Lung microvascular endothelial cell (primary cell): ENCODE measurements at places on chromosomes 1 and 21. TPM values are rescaled to one million over a fixed set of nuclear protein-coding genes. Genes with fewer than 3 reads are reported as not detected.

MX2 gene
- under 0.01 and 0.40 TPM in 2 replicates for total RNA-seq

SRSF4 gene
- total RNA-seq, result 19.4 and 35.7 TPM in 2 replicates

BMP8B gene
- total RNA-seq, result under 0.01 and 0.20 TPM in 2 replicates

MAB21L3 gene
- total RNA-seq, result not detected in 2 replicates

ZNF644 gene
- 33.8 and 42.5 TPM in 2 replicates for total RNA-seq

AUNIP gene
- total RNA-seq, result 0.60 and 2.0 TPM in 2 replicates

- no peak for DNase-seq
Observed at GRCh38 chr1:67270541-67270940, 37.1 kb upstream of the IL12RB2 start.

- no peak for DNase-seq
Observed at GRCh38 chr1:67893126-67893495, 59.8 kb upstream of the GNG12 start.

DNA sequence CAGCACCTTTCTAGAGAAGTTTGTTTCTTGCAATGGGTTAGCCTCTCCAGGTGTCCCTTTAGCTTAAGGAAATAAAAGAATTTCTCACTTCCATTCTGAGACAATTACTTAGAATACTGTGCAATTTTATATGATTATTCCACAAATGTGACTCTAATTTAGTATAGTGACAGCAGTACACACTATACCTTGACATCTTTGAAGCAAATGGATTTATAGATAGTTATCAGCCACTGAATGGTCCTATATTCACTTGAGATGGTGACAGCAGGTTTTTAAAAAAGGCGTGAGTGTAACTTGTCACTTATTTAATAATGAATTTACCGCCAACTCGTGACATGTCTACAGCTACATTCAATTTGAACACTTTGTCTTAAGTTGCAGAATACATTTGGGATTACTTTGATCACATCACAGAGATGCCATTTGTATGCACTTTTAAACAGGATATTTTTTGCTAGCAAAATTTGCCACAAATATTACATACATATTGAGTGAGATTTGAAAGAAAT is 71.6 kb downstream of the USP25 start:
- DNase-seq, result no peak

- DNase-seq, result no peak
Observed at GRCh38 chr1:156705321-156705917, at the start of gene CRABP2. Gene CRABP2 (minus strand): TSS chr1:156705583. CDS start chr1:156705446, 137 bp downstream.

- DNase-seq, result no peak
Observed at GRCh38 chr1:62406576-62406975, 30.3 kb upstream of the USP1 start.

DNA sequence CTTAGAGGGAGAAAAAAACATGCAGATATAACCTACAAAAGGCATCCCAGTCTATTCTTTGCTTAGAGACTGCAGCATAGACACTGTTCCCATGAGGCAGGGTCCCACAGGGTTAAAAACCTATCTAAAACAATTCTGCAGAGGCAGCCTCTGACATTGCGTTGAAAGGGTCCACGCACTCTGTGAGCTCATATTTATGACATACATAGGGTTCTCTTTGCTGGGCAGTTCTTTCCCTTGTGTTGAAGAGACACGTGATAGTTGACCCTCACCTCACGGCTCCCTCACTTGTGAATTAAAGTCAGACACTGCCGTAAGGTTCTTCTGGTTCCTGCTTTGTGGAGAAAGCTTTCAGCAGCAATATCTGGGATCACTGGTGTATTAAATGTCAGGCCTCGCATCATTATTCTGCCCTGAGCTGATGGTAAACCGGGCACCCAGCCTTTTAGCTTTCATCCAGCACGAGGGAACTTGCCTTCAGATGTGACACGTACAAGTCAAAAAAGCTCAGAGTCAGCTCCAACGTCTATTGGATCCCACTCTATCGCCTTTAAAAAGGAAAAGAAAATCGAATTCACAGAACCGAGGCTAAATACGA is 52.8 kb upstream of the HNRNPU start:
- no peak for DNase-seq

DNA sequence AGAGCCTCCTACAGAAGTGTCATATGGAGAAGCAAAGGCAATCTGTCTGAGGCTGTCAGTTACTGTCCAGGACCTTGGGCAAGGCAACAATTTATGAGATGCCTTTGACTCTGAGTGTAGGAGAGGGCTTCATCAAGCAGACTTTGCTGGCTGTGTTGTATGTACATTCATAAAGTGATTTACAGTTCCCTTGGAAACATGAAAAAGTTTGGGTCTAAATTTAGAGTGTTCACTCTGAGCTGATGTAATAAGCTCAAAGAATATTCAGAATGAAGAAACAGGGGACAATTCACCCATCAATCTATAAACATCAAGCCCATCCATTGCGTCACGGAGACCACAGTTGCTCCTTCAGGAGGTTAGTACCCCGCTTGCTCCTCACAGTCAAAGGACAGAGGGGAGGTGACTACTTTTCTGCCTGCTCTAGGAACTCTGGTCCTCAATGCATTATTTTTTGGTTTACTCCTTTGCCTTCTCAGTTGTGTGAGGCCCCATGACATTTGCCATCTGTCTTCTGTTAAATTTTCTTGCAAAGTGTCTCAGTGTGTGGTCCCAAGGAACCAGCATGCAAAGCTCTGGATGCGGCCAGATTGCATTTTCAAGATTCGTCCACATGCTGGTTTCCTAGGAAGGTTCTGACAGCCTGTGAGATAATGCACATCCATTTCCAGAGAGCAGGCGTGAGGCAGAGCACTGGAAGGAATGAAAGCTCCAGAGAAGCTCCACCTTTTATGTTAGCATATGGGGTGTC is 241.1 kb upstream of the KIAA0040 start:
- DNase-seq, result no peak

DNA sequence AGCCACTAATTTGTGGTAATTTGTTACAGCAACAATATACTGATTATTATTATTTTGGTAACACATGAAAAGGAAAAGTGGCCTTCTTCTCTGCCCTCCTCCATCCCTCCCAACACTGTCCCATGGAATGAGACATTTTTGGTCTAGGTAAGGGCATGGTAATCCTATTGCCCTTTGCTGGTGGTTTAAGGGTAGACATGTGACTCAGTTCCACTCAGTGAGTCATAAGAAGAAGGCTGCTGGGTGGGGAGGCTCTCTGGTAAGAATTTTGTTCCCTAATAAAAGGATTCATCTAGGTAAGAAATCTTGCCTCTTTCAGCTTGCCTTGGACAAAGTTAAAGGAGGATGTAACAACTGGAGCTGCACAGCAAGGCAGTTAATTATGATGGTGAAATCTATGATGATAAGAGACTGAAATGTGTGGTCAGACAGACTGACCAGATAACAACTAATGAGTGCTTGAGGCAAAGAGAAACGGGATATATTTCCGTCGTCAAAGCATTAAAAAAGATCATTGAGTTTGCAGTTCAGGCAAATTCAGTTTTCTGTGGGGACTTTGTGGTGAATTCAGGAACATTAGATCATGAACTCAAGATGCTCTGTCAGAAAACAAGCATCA is 232.0 kb upstream of the KCNK2 start:
- no peak for DNase-seq

DNA sequence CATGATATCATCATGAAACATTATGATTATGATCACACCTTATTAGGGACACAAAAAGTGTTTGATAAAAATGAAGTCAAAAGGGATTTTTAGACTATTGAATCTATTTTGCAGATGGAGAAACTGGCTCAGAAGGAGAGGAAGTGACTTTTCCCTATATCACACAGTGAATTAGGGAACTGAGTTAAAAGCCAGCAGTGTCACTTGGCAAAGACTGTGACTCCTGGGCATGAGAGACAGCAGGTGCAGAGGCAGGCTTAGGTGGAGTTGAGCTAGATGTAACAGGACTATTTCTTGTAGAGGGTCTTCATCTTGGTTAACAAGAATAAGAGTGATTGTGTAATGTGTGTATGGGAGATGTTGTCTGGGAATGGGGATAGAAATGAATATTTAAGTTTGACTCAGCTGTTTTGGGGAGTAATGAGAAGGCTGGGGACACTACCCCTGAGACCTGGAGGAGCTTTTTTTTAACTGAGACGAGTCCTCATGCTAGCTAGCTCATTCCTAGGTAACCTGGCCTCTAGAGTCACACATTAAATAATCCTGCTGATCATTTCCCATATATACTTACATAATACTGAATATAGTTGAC is 1.0 kb upstream of the CD84 start:
- DNase-seq, result no peak

DNA sequence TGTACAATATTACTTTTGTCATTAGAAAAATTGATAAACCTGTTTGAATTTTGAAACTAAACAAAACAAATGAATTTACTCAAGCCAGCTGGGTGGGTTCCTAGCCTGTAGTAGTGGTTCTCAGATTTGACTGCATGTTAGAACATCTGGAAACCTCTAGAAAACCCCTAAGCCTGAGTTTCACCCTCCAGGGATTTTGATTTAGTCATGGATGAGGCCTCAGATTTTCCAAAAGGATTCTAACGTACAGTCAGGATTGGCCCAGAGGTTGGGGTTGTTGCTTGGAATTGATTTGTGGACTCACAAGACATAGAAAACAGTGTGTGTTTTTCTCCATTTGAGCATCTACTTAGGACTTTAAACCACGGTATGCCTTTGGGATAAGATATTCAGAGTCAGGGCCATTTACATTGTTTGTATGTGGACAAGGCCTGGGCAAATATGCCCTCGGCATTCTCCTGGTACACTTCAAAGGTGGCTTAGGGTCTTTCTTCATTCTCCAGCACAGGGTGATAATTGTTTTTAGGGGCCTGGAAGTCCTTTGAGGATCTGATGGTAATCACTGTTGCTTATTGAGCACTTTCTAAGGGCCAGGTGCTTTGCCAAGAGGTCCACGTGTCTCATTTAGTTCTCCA is 42.6 kb downstream of the ATP5PO start:
- DNase-seq, result no peak

DNA sequence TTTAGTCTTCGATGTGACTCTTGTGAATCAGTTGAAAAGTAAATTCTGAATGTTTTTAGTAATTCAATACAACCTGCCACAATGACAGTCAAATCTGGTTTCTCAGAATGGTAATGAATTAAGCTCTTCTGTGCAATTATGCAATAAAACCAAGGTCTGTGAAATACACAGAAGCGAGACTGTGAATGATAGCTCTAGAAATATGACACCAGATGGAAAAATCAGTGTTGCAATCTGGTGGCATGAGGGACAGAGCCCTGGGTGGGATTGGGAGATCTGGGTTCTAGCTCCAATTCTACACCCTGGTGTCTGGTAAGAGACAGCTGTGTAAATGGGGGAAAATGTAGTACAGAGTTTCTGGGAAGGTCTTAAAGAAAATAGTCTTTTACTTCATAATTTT is 586.4 kb upstream of the ZRANB2 start:
- DNase-seq, result no peak
